ENCODE measurements at places on chromosomes 2 and 18.

GRCh38 chr2:8661736-8662135 is 20.1 kb upstream of the ID2 start:
- peaks cover 39% of the 10 kb centered on the region for H3K4me1 ChIP-seq
- H3K4me3 ChIP-seq, result no peak overlapping the region
- no peak for DNase-seq
- no peak overlapping the region for H3K27ac ChIP-seq

GRCh38 chr2:172350839-172351479 is 76.4 kb upstream of the ITGA6 start:
- DNase-seq, result peak; percentile 55
- H3K27me3 ChIP-seq, result no peaks in the 10 kb centered on the region
- H3K4me1 ChIP-seq, result peaks cover 7% of the 10 kb centered on the region
- H3K36me3 ChIP-seq, result no peaks in the 10 kb centered on the region
- no peak overlapping the region for H3K27ac ChIP-seq

GRCh38 chr18:13260935-13261640 is 42.5 kb downstream of the LDLRAD4 start:
- no peaks in the 10 kb centered on the region for H3K36me3 ChIP-seq
- peaks cover 27% of the 10 kb centered on the region for H3K4me1 ChIP-seq
- H3K27ac ChIP-seq, result no peak overlapping the region
- H3K4me3 ChIP-seq, result no peak overlapping the region
- no peaks in the 10 kb centered on the region for H3K27me3 ChIP-seq

GRCh38 chr2:69397234-69397633 is 10.2 kb upstream of the GFPT1 start:
- no peak overlapping the region for H3K4me3 ChIP-seq
- no peak overlapping the region for H3K27ac ChIP-seq
- peaks cover 4% of the 10 kb centered on the region for H3K36me3 ChIP-seq
- no peak for DNase-seq
- no peaks in the 10 kb centered on the region for H3K27me3 ChIP-seq
- no peaks in the 10 kb centered on the region for H3K4me1 ChIP-seq

DNA sequence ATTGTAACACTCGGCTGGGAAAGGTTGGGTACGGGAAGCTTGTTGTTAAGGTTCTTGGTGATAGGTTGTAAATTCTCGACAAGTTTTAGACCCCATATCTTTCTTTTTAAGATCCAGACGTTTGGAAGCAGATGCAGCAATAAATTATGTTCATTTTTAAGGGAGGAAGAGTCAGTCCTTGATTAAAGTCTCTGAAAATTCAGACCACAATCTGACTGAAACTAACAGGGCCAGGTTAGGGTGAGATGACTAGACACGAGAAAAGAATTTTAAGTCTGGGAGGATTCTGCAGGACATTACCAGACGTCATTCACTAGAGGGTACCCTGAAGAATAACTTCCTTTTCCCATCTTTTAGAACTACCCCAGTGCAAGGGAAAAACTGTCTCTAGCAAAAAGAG is 16.1 kb downstream of the WIPF1 start:
- peaks cover 39% of the 10 kb centered on the region for H3K4me1 ChIP-seq
- peak overlapping the region; percentile 40 for H3K27ac ChIP-seq
- no peak for DNase-seq
- no peaks in the 10 kb centered on the region for H3K27me3 ChIP-seq
- H3K36me3 ChIP-seq, result peaks cover 10% of the 10 kb centered on the region

- no peaks in the 10 kb centered on the region for H3K36me3 ChIP-seq
- H3K4me3 ChIP-seq, result no peak overlapping the region
- H3K4me1 ChIP-seq, result no peaks in the 10 kb centered on the region
Observed at GRCh38 chr2:219886615-219887014, 259.2 kb downstream of the SLC4A3 start.

GRCh38 chr2:151338115-151338514 is 19.3 kb upstream of the TNFAIP6 start:
- H3K4me3 ChIP-seq, result no peak overlapping the region
- DNase-seq, result no peak
- no peak overlapping the region for H3K27ac ChIP-seq
- no peaks in the 10 kb centered on the region for H3K36me3 ChIP-seq
- H3K4me1 ChIP-seq, result peaks cover 21% of the 10 kb centered on the region
- H3K27me3 ChIP-seq, result no peaks in the 10 kb centered on the region

DNA sequence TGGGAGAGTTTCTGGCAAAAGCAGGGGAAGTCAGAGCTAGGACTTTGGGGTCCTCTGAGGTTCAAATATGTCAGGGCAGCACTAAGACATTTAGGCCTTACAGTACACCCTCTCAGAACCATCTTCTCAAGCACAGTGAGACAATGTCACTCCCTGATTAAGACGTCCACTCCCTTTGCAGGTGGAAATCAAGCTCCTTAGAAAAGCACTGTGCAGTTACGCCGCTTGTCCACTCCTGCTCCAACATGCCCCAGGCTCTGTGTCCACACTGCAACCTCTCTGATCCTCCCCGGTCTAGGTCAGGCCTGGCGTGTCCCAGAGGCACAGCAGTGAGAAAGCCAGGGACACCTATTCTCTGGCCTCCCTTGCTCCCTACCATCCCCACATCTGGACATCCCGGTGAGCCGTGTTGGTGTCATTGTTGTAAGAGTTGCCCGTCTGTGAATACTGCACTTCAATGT is 528.6 kb upstream of the ID2 start:
- no peaks in the 10 kb centered on the region for H3K4me1 ChIP-seq
- H3K4me3 ChIP-seq, result no peak overlapping the region
- DNase-seq, result no peak
- H3K36me3 ChIP-seq, result no peaks in the 10 kb centered on the region

DNA sequence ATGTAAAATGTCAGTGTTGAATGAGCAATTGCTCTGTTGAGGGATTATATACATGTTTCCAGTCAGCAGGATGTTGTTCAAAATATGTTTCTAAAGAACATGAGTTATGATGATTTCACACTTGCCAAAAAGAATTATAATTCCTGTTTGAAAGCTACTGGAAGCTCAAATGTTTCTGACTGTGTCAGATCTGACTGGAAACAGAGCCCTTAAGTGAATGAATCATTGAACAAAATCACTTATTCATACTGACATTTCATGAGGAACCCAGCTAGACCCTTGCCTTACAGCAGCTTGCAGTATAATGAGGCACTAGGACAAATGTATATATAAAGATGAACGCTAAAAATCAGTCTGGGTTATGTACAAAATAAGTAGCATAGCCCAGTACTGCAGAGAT is 35.4 kb upstream of the ITGAV start:
- no peaks in the 10 kb centered on the region for H3K4me1 ChIP-seq
- no peak overlapping the region for H3K4me3 ChIP-seq
- no peak for DNase-seq
- H3K36me3 ChIP-seq, result no peaks in the 10 kb centered on the region

GRCh38 chr2:15146960-15147359 is 414.2 kb downstream of the NBAS start:
- DNase-seq, result no peak
- H3K4me3 ChIP-seq, result no peak overlapping the region
- H3K4me1 ChIP-seq, result peaks cover 12% of the 10 kb centered on the region
- no peaks in the 10 kb centered on the region for H3K36me3 ChIP-seq

DNA sequence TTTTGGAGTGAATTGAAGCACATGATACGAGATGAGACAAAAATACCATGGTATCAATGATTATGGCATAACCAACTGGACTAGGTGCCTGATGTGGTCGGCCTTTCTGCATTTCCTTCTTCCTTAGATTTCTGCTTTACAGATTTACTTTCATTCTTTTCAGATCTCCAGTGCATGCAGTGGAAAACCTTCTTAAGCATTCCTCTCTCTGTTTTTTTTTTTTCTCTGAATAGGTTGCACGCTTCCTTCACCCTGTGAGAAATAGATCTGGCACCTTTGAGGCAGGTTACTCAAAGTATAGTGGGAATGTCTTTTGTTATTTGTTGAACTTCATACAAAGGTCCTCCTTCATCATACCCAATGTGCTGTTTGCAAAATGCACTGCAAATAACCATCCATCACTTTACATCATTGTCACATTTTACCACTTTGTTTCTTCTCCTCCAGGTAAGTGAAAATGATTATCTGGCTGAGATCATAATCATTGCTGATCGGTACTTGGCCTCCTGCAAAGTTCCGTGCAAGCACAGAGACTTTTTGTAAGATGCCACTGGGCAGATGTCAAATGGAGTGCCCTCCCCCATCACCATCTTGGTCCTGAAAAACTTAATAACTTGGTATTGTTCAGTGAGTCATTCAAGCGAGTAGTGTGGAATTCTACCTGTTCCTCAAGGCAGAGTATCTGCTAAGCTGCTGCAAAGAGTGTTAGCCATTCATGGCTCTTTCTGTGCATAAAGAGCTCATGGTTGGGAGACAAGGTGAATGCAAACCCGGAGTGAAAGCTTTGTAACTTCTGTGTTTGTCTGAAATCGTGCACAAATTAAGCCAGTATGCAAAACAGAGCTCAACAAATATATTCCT is 30.0 kb upstream of the KLHL14 start:
- peaks cover 2% of the 10 kb centered on the region for H3K27me3 ChIP-seq
- DNase-seq, result no peak
- no peaks in the 10 kb centered on the region for H3K36me3 ChIP-seq
- H3K4me1 ChIP-seq, result no peaks in the 10 kb centered on the region
- H3K4me3 ChIP-seq, result no peak overlapping the region
- no peak overlapping the region for H3K27ac ChIP-seq

GRCh38 chr2:65639156-65639864 is 206.9 kb upstream of the SPRED2 start:
- H3K4me3 ChIP-seq, result no peak overlapping the region
- no peak for DNase-seq

DNA sequence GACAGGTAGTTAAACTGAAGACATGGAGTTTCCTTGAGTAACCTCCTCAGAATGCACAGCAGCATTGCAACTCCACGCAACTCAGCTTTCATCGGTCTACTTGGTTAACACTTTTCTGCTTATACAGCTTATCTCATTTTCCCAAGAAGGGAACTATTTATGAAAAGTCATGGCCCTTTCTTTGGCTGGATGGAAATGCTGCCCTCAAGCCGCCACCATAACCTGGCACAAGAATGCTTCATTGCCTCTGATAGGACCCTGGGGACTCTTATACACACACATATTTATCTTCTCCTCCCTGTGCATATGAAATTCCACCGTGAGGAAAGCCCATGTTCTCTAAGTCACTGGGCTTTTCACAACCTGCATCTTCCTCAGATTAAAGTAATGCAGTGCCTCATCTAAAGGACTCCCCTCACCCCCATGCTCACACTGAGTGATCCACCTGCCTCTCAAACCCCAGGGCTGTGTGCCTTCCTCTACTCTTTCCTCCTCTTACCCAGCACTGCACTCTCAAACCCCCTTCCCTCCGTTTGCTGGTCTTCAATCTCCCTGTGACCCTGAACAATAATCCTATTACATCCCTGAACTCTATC is 192.0 kb upstream of the HNRNPA3 start:
- H3K4me3 ChIP-seq, result no peak overlapping the region
- no peaks in the 10 kb centered on the region for H3K36me3 ChIP-seq
- no peak for DNase-seq
- H3K4me1 ChIP-seq, result no peaks in the 10 kb centered on the region

GRCh38 chr2:127820080-127820668 is 9.2 kb upstream of the WDR33 start:
- H3K27ac ChIP-seq, result no peak overlapping the region
- peak; percentile 33 for DNase-seq
- no peaks in the 10 kb centered on the region for H3K36me3 ChIP-seq
- H3K4me3 ChIP-seq, result no peak overlapping the region

- H3K27me3 ChIP-seq, result no peaks in the 10 kb centered on the region
- H3K4me3 ChIP-seq, result no peak overlapping the region
- peaks cover 64% of the 10 kb centered on the region for H3K4me1 ChIP-seq
- H3K36me3 ChIP-seq, result peaks cover 4% of the 10 kb centered on the region
- peak; percentile 61 for DNase-seq
Observed at GRCh38 chr2:144452989-144453336, 67.0 kb downstream of the ZEB2 start.

GRCh38 chr2:47534179-47534919 is 131.4 kb downstream of the MSH2 start:
- H3K36me3 ChIP-seq, result no peaks in the 10 kb centered on the region
- no peak overlapping the region for H3K4me3 ChIP-seq
- no peak overlapping the region for H3K27ac ChIP-seq
- DNase-seq, result no peak
- no peaks in the 10 kb centered on the region for H3K27me3 ChIP-seq
- H3K4me1 ChIP-seq, result no peaks in the 10 kb centered on the region

DNA sequence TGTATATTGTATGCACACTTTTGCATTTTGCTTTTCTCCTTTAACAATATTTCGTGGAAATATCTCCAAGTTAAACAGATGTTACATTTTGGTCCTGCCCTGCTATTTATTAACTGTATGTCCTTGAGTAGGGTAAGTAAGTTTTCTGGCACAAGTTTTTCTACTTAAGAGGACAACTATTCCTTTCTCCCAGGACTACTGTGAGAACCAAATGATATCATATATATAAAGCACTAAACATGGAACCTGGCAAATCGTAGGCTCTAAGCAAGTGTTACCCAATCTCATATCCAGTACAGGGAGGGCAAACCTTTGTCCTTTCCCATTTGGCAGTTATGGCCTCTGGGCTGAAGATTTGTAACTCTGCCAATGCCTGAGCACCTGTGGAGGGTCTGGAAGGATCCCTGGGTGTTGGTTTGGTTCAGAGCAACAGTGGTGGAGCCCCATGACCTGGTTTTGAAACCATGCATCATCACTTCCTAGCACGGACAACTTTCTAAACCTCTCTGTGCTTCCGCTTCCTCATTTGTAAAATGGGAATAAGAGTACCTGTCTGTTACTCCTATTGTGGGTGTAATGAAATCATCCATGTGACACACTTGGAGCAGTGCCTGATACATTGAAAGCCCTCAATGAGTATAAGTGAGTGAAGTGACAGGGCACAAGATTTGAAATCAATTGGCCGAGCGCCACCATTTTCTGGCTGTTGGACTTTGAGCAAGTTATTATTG is 28.3 kb upstream of the ICOS start:
- H3K27ac ChIP-seq, result no peak overlapping the region
- H3K36me3 ChIP-seq, result no peaks in the 10 kb centered on the region
- no peaks in the 10 kb centered on the region for H3K27me3 ChIP-seq
- no peak overlapping the region for H3K4me3 ChIP-seq
- peaks cover 3% of the 10 kb centered on the region for H3K4me1 ChIP-seq

DNA sequence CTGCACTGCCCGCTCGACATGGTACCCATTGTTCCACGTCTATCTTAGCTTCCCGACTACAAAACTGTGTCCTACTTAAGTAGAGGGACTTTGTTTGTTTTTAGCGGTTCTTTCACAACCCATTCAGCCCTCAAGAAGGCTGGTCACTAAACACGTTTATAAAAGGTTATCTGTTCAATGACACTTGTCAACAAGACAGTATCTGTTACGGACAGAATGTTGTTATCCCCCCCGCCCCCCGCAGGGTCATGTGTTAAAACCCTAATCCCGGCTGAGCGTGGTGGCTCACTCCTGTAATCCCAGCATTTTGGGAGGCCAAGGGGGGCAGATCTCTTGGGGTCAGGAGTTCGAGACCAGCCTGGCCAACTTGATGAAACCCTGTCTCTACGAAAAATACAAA is 40.4 kb upstream of the CREG2 start:
- H3K27ac ChIP-seq, result no peak overlapping the region

DNA sequence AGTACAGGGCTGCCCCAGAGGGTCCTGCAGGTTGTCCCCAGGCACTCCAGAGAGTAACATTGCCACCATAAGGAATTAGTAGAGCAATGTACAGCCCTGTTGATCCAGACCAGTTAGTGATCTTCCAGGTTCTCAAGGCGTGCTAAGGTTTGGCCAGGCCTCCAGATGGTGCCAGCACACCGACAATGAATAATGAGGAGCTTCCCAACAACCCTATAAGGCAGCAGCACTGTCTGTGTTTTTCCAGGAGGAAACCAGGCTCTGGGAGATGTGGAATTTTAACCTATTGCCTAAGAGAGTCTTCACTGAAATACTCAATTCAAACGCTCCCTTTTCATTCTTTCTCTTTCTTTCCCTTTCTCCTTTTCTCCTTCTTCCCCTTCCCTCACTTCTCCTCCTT is 122.1 kb downstream of the MGAT5 start:
- H3K27me3 ChIP-seq, result no peaks in the 10 kb centered on the region
- H3K4me1 ChIP-seq, result no peaks in the 10 kb centered on the region
- no peak for DNase-seq
- no peak overlapping the region for H3K27ac ChIP-seq
- H3K4me3 ChIP-seq, result no peak overlapping the region

All from common myeloid progenitor, CD34-positive (primary cell).